Activated B cell treated with CpG ODN at 0.5 μM for 24 hours (primary cell): ENCODE measurements at places on chromosomes 5 and 9.

- no peak for DNase-seq
Observed at GRCh38 chr5:171168171-171168570, 140.9 kb upstream of the TLX3 start.

GRCh38 chr9:95458666-95459065, 58.1 kb downstream of the PTCH1 start:
- DNase-seq = no peak

- no peak for DNase-seq
Observed at GRCh38 chr5:84862132-84862531, 477.5 kb upstream of the EDIL3 start.

GRCh38 chr5:7245121-7245651, 150.8 kb upstream of the ADCY2 start:
- no peak for DNase-seq

GRCh38 chr9:116628716-116629115, 58.4 kb upstream of the TRIM32 start:
- DNase-seq = no peak

DNA sequence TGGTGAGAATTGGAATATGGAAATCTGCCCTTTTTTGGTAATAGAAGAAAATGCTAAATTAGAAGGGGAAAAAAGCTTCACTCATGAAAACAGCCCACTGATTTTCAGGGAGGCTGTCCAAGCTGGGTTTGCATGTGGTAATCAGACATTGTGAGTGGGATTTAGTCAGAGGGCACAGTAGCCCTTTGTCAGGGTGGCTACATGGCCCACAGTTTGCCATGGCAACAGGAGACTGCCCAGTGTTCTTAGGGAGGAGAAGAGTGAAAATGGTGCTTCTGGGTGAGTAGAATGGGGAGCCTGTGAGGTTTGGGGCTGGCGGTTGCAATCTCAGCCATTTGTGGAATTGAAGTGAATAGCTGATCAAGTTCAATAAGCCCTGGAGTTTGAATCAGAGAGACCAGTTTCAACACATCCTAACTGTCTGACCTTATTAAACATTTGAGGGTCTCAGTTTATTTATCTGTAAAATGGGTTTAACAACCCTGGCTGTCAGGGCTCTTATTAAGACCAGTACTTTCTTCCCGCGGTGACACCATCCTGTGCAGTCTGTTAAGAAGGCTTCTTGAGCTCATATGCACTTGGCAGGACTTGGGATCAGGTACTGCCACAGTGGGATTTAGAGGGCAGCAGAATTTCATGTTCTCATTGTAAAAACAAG, 107.6 kb upstream of the TNC start:
- no peak for DNase-seq

DNA sequence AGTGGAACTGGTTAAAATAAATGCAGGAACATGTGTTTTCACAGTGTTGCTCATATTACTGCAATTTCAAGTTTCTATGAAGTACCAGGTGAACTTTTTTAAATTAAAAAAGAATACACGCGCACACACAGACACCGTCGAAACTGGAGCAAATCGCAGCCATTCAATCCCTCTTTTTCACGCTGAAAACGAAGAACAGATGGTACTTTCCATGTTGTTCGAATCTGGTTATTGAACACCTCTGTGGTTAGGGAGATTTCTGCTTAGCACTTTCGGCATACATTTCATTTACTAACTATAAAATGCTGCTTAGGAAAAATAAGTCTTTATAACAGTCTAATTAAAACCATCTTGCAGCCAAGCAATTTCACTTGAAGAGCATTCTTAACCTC, 6.8 kb downstream of the ZNF608 start:
- DNase-seq = no peak

- no peak for DNase-seq
Observed at GRCh38 chr5:89595056-89595455, 712.1 kb upstream of the MEF2C start.

DNA sequence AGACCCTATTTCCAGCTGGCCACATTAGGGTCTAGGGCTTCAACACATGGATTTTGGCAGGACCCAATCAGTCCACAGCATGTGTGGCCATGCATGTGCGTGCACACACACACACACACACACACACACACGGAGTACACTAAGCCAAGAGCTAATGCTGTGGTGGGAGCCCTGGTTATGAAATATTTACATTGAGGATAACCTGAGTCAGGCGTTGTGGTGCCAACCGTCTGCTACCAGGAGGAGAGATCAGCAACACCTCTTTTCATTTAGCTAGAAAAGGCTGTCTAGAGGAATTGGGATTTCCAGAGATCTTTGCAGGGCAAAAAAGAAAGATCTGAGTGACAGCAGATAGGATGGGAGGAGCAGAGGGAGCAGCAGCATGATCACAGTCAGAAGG, 141.5 kb downstream of the TRPM3 start:
- DNase-seq = no peak

DNA sequence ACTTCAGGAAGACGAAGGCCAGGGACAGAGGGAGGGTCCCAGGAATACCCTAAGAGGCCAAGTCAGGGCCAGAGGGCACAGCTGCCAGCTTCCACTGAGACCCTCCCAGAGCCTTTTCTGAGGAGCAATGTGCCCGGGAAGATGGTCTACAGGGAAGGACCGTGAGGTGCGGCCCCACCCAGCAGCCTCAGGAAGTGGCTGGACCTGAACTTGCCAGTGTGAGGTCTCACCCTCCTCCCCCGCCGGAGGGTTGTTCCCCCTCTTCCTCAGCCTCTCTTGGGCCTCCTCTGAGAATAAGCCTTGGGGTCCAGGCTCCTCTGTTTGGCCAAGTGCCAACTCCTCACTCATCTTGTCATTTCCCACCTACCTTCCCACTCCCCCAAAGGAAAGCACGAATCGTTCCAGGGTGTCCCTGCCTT, 13.4 kb upstream of the SLC25A51 start:
- no peak for DNase-seq

- DNase-seq = no peak
Observed at GRCh38 chr5:175872287-175873087, 1.1 kb downstream of the CPLX2 start.

DNA sequence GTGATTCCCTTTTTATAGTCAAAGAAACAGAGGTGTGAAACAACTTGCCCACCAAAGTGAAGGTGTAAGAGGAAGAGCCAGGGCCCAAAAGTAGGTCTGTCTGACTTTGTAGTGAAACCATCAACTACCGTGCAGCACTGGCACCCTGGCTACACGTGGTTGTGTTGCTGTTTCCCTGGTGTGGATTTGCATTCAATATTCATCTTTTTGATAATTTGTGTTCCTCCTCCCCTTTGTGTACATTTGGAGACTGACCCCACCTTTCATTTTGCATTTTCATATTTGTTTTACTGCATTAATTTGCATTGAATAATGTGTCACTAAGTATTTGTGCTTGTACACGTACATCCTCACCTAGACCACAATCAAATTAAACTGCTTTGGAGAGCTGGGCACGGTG, 873.8 kb upstream of the WWC1 start:
- no peak for DNase-seq

DNA sequence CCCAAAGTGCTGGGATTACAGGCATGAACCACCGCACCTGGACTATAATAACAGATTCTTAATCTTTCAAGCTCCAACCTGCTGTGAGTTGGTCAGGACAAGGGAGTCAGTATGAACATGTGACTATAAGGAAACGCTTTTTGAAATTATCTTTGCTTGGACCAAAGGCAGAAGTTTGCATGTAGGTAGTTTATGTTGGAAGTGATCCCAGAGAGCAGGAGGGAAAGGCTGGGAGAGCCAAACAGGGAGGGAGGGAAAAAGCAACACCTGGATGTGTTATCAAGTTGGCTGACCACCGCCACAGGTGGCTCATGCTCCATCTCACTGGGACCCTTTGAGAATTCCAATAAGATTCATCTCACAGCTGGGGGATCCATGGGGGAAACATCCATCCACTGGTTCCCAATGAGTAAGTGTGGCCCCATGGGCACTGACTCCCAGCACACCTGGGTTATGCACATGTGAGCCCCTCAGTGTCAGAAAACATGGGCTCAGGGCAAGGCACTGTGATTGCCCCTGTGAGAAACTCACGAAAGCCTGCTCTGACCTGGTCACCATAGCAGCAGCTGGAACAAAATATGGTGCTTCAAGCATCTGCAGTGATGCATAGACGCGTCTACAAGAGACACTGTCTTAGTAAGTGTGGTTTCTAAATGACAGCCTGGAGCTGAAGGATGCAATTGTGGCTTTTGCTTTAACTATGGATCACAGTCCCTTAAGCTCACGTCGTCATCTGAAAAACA, 62.1 kb downstream of the ARSB start:
- DNase-seq = no peak

GRCh38 chr9:137188490-137189296, at the start of the genes ANAPC2 and SSNA1:
TSS of gene ANAPC2 (minus strand) at chr9:137188560. CDS start at chr9:137188532, 28 bp downstream.
TSS of gene SSNA1 (plus strand) at chr9:137188676. CDS start at chr9:137188727, 51 bp downstream.
- DNase-seq = peak; percentile 99

GRCh38 chr9:107100591-107100990, 182.5 kb upstream of the RAD23B start:
- no peak for DNase-seq

DNA sequence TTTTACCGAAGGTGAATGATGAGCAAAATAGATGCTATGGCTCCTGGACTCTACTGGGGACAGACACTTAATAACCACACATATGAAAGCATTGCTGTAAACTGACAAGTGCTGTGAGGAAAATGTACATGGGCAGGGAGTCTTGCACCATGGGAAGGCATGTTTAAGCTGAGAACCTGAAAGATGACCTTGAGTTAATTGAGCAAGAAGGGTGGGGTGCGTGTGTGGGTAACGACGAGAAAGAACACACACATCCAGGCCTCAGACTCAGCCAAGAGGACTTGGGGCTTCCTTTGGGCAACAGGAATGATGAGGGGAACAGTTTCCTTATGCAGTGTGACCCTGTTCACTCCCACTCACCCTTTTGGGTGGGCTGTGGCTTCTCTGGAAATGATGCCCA, 73.1 kb downstream of the HSPA4 start:
- DNase-seq = no peak

GRCh38 chr5:172172912-172173563, 15.0 kb downstream of the STK10 start:
- no peak for DNase-seq

- DNase-seq = no peak
Observed at GRCh38 chr5:60339691-60340201, 360.2 kb downstream of the DEPDC1B start.

- no peak for DNase-seq
Observed at GRCh38 chr5:55104946-55105701, 2.7 kb downstream of the GZMA start.

GRCh38 chr5:143657647-143658285, 154.2 kb upstream of the HMHB1 start:
- no peak for DNase-seq

- no peak for DNase-seq
Observed at GRCh38 chr5:102581011-102581410, 82.2 kb upstream of the SLCO6A1 start.

DNA sequence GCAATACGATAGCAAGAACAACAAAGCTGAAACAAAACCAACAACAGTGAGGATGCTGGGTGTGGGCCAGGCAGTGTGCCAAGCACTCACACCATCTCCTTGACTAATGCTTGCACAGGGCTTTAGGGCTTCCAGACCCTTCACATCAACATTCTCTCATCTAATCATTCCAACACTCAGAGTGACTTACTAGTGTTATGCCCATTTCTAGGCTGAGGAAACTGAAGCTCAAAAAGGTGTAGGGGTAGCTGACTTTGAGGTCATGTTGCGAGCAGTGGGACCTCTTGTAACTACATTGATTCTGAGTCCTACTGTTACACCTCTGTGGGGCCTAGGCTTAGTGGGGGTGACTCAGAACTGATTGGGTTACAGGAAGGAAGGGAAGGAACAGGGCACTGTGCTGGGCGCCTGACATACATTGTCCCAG, 9.7 kb downstream of the ANGPTL2 start:
- DNase-seq = no peak

GRCh38 chr5:138632900-138633489, 57.8 kb upstream of the HSPA9 start:
- DNase-seq = no peak

DNA sequence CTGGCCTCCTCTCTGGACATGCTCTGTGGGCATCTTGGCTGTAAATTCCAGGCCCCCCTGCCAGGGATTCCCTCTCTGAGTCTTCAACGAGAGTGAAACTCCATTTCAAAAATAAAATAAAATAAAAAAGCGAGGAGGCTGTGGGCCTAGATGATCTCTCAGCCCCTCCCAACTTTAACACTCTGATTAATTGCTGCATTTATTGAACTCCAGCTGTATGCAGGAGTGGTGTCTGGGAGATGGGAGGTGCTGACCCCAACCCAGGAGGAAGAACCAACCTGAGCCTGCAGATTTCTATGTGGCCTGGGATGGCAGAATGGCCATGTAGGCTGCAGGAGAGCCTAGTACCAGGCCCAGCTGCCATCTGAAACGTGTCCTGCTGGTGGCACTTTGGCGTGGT, 154.5 kb upstream of the IER5L start:
- DNase-seq = no peak

DNA sequence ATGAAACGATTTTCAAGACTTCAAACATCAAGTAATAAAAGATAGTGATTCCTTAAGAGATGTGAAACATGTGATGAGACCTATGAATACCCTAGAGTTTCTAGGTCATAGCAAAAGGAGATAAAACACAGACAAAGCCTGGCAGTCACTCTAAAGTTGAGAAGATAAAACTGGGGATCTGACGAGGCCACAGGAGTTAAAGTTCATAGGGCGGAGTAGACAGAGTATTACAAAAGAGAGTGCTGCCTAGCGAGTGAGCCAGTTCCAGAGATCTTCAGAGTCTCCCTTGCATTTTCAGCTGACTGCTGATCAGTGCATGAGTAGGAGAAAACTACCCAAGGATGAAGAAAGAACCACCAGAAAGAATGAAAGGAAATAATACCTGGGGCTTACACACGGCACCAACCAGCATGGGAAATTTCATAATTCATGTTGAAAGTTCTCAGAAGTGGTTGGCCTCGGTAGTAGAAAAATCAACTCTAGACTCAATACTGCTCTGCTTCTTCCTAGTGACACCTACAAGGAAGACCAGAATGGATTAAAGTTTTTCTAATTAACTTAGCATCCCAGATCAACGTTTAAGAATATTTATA, 30.4 kb downstream of the FBXO4 start:
- DNase-seq = no peak

DNA sequence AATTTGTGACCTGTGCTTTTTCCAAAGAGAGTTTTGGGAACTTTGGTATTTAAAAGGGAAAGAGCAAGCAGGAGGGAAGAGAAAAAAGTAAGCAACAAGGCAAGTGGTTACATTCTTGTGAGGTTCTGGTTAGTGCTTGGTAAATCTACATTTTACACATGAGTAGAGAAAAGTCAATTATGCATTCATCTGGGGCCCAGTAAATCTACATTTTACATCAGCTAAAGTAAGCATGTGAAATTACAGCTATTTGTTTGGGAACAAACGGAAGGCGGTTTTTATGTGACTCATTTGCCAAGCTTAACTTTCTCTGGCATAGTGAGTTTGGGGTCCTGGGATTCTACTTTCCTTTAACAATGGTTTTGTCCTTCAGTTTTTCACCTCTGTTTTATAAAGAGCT, 102.2 kb downstream of the SNX18 start:
- DNase-seq = no peak
